ENCODE measurements at places on chromosomes 13 and 19.
A peak's percentile ranks its signal among the peaks of the same experiment; 100 is the strongest.

GRCh38 chr13:113596321-113597200 lies 12.0 kb downstream of the TFDP1 start:
- DNase-seq: no peak

- DNase-seq: no peak
Measured at GRCh38 chr19:5933391-5934068, 19.5 kb downstream of the CAPS start.

DNA sequence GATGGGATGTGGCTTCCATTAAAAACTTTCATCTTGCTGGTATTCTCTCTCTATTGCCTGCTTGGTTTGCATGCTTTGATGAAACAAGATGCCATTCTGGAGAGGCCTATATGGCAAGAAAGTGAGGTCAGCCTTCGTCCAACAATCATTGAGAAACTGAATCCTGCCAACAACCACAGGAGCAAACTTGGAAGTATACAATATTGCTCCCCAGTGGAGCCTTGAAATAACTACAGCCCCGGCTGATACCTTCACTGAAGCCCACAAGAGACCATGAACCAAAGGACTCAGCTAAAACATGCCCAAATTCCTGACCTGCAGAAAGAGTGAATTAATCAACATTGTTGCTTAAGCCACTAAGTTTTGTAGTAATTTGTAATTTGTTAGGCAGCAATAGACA lies 82.5 kb upstream of the FGF14 start:
- DNase-seq: peak; percentile 3

- no peak for DNase-seq
Measured at GRCh38 chr19:11198769-11199424, 1.6 kb upstream of the KANK2 start.

GRCh38 chr19:29504454-29504853 lies 21.3 kb upstream of the VSTM2B start:
- no peak for DNase-seq

DNA sequence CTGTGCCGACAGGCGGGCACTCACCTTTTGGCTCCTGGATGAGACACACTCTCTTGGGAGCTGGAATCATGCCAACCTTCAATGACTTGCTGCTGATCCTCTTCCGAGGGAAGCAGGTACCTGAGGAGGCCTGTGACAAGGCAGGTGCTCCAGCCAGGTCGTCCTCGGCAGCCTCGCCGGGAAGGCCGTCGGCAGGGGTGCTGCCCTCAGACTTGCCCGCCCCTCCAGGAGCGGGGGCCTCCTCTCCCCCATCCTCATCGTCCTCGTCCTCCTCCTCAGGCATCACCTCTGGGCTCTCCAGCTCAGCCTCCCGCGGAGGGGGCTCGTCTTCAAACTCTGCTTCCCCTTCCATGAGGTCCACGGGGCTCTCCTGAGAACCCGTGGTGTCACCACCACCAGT lies 29.2 kb downstream of the SUGP2 start:
- DNase-seq: no peak
